ENCODE measurements at places on chromosomes 11 and 22.
A peak's percentile ranks its signal among the peaks of the same experiment; 100 is the strongest.

- peak; percentile 83 for DNase-seq
Observed at GRCh38 chr11:47565340-47566148, at the start of gene PTPMT1. TSS of gene PTPMT1 (plus strand) at chr11:47565599. CDS start at chr11:47565623, 24 bp downstream.

DNA sequence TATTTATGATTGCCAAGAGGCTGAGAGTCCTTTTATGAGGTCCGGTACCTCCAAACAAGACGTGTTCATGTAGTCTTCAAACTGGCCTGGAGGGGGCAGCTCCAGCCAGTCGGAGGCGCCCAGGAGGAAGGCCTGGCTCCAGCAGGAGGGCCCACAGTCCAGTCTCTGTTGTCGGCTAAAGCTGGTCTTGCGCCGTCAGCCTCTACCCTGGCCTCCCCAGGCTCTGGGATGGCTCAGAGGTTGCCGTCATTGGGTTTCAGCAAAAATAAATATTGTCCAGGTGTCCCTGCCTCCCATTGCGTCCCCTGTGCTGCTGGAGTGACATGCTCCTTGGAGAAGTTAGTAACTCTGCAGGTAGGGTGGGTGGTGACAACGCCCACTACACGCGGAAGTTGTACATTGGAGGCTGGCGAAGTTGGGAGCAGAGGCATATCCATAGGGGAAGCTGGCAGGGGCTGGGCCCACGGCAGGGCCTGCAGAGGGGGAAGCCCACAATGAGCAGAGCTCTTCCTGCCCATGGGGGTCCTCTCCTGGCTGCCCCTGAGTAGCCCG, 1.0 kb upstream of the SLC25A1 start:
- DNase-seq, result peak; percentile 86

GRCh38 chr11:11787305-11788062, 54.3 kb upstream of the USP47 start:
- peak; percentile 39 for DNase-seq

- no peak for DNase-seq
Observed at GRCh38 chr22:26273011-26273675, 103.9 kb downstream of the SEZ6L start.

- no peak for DNase-seq
Observed at GRCh38 chr11:119409731-119410130, 13.2 kb downstream of the THY1 start.

- no peak for DNase-seq
Observed at GRCh38 chr11:125320347-125321076, 156.0 kb downstream of the PKNOX2 start.

GRCh38 chr11:204587-205109, 2.6 kb downstream of the BET1L start:
- DNase-seq, result no peak

- DNase-seq, result no peak
Observed at GRCh38 chr11:36038541-36038940, 94.7 kb downstream of the LDLRAD3 start.

DNA sequence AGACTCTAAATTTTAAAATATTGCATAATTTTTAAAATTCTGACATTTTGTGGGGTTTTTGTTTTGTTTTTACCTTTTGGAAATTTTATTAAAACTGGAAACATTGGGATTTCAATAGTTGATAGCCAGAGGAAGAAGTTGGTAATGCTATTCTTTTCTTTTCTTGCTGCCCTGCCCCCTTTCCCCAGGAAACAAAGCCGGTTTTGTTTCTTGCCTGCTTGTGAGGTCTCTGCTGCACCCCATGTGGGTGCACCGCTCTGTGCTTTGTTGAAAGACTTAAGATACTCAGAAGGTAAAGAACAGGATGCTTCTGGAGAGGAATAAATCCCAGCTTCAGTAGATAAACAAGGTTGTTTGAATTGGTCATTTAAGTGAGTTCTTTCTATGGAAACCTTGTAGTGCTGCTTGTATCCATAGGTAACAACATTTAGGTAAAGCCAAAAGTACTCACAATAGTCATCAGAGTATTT, 87.5 kb downstream of the YAP1 start:
- DNase-seq, result no peak

DNA sequence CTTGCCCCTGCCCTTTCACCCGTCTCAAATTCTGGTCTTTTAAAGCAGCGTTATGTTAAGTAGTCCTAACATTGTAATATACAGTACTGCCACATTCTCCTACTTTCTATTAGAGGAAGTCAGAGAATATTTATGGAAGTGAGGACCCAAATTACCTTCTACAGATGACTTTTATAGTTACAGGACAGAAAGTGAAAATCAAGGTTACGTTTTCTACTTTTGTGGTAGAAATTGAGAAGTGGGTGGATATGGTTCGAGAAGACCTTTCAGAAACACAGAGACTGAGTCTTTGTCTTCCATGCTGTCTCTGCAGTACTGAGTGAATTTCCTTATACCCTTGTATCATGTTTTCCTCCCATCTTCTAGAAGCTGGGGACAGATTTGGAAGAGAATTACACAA, 17.1 kb downstream of the SC5D start:
- no peak for DNase-seq

GRCh38 chr11:10032935-10033334, 261.1 kb downstream of the SBF2 start:
- peak; percentile 4 for DNase-seq

DNA sequence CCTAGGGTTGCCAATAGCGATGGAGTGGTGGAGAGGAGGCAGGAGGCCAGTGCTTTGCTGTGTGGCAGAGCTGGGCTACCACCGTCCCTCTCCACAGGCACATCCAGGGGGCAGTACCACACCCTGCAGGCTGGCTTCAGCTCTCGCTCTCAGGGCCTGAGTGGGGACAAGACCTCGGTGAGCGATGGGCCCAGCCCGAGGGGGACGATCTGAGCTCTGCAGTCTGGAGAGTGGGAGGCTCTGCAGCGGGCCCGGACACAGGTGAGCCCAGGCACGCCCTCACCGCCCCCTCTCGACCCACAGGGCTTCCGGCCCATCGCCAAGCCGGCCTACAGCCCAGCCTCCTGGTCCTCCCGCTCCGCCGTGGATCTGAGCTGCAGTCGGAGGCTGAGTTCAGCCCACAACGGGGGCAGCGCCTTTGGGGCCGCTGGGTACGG, 2.5 kb downstream of the PKP3 start:
- peak; percentile 83 for DNase-seq

DNA sequence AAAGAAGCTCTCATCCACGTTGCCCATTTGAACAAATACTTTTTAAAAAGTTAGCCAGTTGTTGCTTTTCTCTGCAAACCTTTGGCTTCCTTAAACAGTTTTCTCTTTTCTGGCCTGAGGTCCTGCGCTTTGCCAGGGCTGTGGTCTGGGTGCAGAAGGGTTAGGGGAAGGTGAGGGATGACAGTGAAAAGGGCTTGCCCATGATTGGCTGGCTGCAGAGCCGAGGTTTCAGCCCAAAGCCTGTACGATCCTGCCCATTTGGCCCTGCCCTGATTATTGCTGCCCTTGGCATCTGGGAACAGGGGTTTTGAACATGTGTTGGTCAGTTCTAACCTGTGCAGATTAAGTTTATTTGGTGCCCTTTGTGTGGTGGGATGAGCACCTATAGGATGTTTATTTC, 1.5 kb downstream of the INCENP start:
- no peak for DNase-seq

- DNase-seq, result no peak
Observed at GRCh38 chr22:33880986-33881385, 39.3 kb downstream of the LARGE1 start.

DNA sequence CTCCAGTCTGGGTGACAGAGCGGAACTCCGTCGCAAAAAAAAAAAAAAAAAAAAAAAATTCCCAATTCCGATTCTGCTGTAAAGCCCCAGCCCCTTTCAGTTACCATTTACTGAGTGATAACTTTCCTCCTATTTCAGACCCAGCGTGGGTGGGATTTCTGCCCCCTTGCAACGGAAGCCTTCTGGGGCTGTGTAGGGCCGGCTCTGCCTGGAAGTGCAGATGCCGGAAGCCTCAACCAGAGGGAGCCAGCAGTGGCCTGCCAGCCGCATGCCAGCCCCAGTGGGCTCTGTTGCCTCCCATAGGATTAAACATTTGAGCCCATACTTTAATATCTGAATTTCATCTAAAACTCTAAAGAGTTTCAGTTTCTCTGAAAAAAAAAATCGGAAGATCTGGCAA, 60.0 kb upstream of the NUP50 start:
- no peak for DNase-seq

DNA sequence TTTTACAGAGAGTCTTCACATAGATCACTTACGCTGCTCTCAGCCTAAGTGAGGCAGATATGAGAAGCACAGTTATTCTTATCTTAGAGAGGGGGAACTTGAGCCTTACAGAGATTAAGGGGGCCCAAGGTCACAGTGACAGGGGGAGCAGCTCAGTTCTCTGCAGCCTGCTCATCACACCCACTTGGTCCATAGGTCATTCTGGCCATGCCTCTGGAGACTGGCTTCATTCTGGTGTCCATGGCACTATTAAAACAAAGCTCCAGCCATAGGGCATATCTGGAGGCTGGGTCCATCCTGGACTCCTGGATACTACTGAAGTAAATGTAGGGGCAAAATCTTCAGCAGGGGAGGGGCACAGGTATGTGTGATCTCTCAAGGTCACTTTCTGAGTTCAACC, 5.9 kb downstream of the SLC5A4 start:
- DNase-seq, result no peak

DNA sequence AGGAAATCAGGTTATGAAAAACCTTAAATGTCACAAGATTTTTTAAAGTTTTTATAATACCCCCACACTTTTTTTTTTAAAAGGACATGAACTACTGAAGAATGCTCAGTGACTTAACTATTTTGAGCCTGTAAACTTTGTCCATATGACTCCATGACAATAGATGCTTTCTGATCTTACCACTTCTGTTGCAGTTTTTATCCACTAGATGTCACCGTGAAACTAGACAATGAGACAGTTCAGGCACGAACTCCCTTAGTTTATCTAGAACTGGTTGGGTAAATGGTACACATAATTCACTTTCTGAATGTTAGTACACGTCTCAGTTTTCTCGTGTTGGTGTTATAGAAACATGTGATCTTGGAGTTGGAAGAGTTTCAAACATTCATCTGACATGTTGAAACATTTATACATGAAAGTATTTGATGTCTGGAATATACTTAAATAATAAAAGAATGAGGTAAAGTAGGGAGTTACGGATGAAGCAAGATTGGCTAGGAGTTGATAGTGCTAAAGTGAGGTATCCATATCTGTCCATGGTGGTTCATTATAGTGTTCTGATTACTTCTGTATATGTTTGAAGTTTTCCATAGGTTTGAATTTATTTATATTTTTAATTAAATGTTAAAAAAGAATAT, 8.1 kb downstream of the CCDC15 start:
- DNase-seq, result peak; percentile 56

DNA sequence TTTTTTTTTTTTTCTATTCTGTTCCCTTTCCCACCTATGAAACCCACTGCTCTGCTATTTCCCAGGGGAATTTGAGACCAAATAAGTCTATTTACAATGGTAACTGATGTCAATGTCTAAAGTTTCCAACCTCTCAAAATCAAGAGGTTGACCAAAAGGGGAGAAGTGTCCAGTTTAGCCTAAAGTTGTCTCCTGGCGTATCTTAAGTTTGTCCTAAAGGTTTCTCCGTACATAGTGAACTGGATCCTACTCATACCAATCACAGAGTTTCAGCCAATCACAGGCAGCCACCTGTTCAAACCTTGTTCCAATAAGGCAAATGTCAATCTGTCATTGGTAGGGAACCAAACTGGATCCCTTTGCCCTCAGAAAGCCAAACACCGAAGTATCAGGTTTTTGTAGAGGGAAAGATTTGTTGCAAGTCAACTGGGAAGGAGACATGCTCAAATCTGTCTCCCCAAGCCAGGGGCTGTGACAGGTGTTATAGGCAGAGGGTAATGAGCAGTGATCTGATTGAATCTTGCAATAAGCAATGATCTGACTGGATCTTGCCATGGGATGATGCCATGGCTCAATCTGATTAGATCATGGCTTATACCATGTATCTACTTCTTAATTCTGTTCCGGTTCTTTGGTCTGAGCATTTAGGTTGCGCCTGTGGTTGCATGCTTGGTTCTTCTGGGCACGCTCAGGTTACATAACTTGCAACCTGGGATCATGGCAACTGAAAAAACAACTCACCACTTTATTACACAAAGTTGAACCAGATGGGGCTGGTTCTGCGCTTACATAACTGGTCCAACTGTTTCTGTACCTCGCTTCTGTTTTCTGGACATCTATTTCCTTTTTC, 1.1 kb upstream of the VPS37C start:
- DNase-seq, result no peak

DNA sequence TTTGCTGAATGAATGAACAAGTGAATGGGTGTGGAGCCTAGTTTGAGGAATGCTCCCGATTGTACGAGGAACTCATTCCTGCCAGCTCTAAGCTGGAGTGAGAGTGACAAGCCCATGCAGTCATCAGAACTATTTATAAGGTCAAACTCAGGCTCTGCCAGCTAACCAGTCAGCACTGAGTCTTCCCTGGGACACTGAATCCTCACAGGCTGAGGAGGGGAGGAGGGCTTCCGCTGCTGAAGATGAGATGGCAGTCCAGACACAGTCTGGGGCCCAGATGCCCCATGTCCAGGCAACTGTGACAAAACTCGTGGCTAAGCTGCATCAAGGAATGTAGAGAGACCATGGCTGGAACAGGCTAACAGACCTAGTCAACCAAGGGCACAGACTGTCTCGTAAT, 4.0 kb downstream of the LRP4 start:
- DNase-seq, result peak; percentile 69

DNA sequence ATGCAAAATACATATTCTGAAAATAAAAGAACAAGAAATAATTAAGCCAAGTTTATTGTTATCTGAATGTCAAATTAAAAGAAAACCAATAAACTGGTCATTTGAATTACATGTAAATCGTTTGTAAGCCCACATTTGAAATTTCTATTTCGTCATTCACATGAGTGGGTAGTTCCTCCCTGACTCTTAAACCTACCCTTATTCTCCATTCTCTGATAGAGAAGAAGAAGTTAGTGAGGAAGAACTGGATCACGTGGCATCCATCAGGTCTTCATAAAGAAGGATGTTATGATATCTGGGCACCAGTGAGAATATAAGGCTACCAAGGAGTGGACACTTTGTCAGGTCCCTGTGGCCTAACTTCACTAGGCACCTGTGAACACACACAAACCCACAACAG, 328.1 kb downstream of the OPCML start:
- DNase-seq, result no peak

GRCh38 chr11:70470127-70470526, 71.8 kb downstream of the CTTN start:
- DNase-seq, result no peak

GRCh38 chr22:48181263-48181955, 1419.0 kb downstream of the TBC1D22A start:
- DNase-seq, result no peak

- peak; percentile 53 for DNase-seq
Observed at GRCh38 chr11:65559951-65560537, 1.9 kb upstream of the LTBP3 start.

GRCh38 chr22:32619614-32620426, 145.2 kb downstream of the FBXO7 start:
- peak; percentile 34 for DNase-seq

GRCh38 chr22:20607157-20607907, 99.9 kb downstream of the MED15 start:
- no peak for DNase-seq

GRCh38 chr11:11535611-11536010, 86.2 kb downstream of the GALNT18 start:
- DNase-seq, result no peak

Measured in hepatic stellate cell (primary cell).